ENCODE measurements at places on chromosomes 3 and 15.

- DNase-seq, result peak; percentile 50
These were observed 76.0 kb downstream of the TAMM41 start for GRCh38 chr3:11770477-11771391.

- DNase-seq, result no peak
These were observed 8.0 kb downstream of the KLHL25 start for GRCh38 chr15:85786781-85787114.

- no peak for DNase-seq
These were observed 17.3 kb downstream of the PXK start for GRCh38 chr3:58349792-58350626.

- DNase-seq, result no peak
These were observed 21.3 kb upstream of the GADL1 start for GRCh38 chr3:30915782-30916181.

DNA sequence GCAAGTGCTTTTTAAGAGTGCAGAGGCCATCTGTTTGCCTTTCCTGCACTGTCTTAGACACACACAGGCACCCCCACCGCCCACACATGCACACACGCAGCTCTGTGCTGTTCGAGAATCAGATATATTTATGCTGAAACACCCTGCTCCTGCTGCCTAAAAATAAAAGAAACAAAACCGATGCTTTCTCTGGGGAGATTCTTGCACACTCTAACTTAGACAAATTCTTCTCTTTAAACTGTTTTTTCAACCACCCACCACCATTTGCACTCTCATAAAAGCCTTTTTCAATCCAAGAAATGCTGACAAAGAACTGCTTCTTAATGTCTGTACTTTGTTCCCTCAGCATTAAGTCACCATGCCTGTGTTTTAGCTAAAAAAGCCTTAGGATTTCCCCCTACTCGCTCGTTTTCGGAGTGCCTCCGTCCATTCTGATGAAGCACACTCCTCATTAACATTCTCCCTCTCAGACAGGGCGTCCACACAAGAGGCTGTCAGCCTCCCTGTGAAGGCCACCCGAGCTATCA lies 26.2 kb downstream of the SLC12A8 start:
- DNase-seq, result no peak

DNA sequence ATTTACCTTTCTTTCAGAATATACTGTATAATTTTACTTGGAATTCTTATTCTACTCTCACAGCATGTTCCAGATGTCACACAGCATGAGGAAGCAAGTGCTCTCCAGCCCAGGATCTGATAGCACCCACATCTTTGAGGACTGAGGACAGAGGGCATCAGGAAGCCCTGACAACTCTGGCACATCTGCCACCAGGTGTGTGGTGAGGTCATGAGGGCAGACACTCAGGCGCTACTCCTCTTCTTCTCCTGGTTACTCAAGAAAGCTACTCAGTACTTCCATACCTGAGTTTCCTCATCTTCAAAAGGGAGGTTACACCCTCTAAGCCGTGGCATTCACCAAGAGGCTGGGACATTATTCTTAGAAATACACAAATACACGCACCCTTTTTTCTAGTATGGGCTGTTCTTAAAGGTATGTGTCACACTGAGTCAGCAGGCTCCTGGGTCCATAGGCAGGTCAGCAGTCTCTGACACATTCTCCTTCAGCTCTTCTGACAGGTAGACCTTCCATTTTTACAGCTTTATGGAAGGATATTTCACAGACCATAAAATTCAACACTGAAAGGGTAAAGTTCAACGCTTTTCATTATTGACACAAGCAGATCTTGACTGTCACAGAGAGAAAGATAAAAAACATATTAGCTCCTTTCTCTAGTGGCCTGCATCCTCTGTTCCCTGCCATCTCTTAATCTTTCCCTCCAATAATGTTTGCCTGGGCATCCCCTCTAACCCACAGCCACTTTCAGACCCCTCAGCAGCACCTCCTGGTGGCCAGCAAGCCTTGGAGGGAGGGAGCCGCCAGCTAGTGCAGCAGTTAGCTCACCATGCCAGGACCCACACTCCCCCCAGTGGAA lies 103.2 kb upstream of the TJP1 start:
- no peak for DNase-seq

- DNase-seq, result no peak
These were observed 182.6 kb upstream of the SEMA6D start for GRCh38 chr15:47534673-47535072.

Measured in stimulated activated CD4-positive, alpha-beta T cell treated with anti-CD3 and anti-CD28 coated beads, Interleukin-15, amount 100 ng/mL, for 1 hour (primary cell).